ENCODE measurements at places on chromosomes 16 and 17.

- DNase-seq: no peak
Observed at GRCh38 chr17:35788477-35789368, 6.7 kb downstream of the MMP28 start.

GRCh38 chr16:61014869-61015268 lies 1021.4 kb downstream of the CDH8 start:
- DNase-seq: no peak

- peak; percentile 46 for DNase-seq
Observed at GRCh38 chr17:21213638-21214014, 335 bp downstream of the TMEM11 start.

- DNase-seq: no peak
Observed at GRCh38 chr16:46817961-46818360, 13.0 kb downstream of the C16orf87 start.

- DNase-seq: no peak
Observed at GRCh38 chr17:66835476-66835875, 559 bp downstream of the CACNG5 start.

- DNase-seq: no peak
Observed at GRCh38 chr17:63701868-63702720, 2.2 kb upstream of the LIMD2 start.

- DNase-seq: no peak
Observed at GRCh38 chr16:84518804-84519341, 14.4 kb upstream of the MEAK7 start.

DNA sequence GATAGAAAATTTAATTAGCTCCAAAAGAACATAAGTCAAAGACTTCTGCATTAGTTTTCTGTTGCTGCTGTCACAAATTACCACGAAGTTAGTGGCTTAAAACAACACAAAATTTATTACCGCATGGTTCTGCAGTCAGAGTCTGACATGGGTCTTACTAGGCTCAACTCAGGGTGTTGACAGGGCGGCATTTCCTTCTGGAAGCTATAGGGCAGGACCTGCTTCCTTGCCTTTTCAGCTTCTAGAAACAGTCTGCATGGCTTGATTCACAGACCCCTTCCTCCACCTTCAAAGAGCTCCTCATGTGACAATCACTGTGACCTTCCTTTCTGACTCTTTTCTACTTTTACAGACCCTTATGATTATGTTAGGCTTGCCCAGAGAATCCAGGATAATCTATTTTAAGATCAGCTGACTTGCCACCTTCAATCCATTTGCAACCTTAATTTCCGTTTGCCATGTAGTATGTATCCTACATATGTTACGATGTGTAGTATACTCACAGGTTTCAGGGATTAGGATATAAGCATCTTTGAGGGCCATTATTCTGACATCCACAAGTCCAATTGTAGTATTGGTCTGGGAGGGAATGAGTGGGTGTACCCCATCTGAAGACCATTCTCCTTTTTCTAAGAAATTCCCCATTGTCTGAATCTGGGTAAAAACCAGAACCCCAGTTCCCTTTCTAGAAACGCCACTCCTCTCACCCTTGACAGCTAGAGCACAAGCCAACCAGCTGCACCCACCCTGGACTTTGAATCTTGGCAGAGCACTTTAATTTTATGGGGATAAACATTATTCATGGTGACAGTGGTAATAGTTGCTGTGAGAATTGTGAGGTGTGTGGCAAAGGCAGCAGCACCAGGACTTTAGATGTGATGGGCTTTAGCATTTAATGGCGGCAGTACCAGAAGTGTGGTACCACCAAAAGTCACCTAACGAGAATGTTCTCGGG lies 265.5 kb downstream of the KCNJ2 start:
- no peak for DNase-seq

- no peak for DNase-seq
Observed at GRCh38 chr17:37752482-37752881, 7.6 kb upstream of the HNF1B start.

DNA sequence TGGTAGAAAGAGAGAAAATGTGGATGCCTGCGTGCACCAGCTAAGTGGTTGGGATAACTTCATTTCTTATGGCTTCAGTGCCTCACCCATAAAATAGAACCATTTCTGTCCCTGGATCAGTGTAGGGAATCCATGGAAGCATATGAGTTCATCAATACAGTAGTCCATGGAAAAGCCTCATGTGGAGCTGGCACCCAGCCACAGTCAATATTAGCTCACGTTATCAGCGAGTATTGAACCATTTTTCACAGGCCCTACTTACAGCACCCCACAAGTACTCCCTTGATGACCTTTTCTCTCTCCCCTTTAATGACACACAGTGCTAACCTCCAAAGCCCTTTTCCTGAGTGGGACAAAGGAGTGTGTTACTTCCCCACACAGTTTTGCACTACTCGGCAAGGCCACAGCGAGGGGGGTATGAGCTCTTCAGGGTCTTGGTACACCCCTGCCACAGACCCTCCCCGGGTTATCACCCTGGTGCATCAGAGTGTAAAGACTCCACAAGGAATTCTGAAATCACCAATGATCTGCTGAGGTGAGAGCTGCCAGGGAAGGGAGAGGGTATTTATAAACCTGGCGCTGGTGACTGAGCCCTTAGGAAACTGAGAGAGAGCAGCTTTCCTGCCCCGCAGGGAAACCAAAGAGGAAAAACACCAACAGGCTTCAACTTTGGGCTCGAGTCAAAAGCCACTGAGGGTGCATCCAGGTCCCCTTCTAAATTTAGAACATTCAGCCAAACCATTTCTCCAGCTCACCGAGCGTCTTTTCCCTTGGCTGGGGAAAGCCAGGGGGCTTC lies 36.9 kb downstream of the DYNLRB2 start:
- DNase-seq: peak; percentile 65

- no peak for DNase-seq
Observed at GRCh38 chr16:61530697-61531096, 505.5 kb downstream of the CDH8 start.

GRCh38 chr17:871751-872519 lies 89.8 kb downstream of the MRM3 start:
- no peak for DNase-seq

DNA sequence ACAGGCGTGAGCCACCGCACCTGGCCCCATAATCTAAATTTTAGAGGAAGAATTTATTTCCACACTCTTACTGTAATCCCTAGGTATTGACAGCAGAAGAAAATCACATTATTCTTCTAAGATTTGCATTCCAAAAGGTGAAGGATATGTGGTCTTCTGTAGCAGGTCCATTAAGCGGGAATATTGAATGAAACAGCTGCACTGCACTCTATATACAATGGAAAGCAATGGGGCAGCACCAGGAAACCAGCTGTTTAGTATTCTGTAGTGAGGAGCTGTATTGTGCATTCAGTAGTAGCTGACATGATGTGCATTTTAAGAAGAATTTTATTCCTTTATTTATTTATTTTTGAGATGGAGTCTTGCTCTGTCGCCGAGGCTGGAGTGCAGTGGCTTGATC lies 49.6 kb downstream of the PSMD12 start:
- DNase-seq: no peak

- DNase-seq: no peak
Observed at GRCh38 chr16:89209522-89210044, 7.9 kb upstream of the ZNF778 start.

- DNase-seq: no peak
Observed at GRCh38 chr16:23968176-23968575, 132.4 kb downstream of the PRKCB start.

- no peak for DNase-seq
Observed at GRCh38 chr17:50946223-50946890, 80.2 kb upstream of the TOB1 start.

- DNase-seq: no peak
Observed at GRCh38 chr17:41340494-41340893, 10.1 kb downstream of the KRT33A start.

DNA sequence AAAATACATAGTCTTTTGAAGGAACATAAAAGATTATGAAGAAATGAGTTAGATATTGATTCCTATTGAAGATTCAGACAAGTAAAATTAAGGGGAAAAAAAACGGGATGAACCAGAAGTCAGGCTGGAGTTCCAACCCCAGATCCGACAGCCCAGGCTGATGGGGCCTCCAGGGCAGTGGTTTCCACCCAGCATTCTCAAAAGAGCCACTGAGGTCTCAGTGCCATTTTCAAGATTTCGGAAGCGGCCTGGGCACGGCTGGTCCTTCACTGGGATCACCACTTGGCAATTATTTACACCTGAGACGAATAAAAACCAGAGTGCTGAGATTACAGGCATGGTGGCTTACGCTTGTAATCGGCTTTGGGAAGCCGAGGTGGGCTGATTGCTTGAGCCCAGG lies 9.5 kb downstream of the STH start:
- no peak for DNase-seq

DNA sequence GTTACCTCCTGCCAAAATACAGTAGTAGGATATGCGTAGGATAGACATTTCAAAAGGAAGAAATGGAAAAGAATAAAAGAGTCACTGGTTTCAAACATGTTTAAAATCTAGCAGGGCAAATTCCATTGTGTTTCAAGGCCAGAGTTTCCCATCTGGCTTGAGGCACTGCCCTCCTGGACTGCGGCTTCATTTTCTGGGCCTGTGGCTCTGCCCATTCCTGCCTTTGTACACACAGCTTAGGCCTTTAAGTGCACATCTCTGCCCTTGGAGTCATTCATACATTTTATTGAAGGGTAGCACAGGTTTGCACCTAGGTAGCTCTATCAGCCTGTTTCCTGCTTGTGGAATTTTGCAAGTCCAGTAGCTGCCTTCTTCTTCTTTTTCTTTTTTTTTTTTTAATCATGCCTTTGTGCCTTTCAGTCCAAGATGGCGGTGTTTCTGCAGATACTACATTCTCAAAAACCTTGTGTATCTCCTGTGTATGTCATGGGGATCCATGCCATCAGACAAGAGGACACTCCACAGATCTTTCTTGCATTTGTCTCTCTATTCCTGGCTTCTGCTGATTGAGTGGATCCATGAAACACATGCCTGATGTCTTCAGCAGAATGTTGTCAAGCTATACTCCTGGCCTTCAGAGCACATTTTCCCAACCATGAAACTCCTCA lies 282.9 kb downstream of the BCAS3 start:
- no peak for DNase-seq

DNA sequence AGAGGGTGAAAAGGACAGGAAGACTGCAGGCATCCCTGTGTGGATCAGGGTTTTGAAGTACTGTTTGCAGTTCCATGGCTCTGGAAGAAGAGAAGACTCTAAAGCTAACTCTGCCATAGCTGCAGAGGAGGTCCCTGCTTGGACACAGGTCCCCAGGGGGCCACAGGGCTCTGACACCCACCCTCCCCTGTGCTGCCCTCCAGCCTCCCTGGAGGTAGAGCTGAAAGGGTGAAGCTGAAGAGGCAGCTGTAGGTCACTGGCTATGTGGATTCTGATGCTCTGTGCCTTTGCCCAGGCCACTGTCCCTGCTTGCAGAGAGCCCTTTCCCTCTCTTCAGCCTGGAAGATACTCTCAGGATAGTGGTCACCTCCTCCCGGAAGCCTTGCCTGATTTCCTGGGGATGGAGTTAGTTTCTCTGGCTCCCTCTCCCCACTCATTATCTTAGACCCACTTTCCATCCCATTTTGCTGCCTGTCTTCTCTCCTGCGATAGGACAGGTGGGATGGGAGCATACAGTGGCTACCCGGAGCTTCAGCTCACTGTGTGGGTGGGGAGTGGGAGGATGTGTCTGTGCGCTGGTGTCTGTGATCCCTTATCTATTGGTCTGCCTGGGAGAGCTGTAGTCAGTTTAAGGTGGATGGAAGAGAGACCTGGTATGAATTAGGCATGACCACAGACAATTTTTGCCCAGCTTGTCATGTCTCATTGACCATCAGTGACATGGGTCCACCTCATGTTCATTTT lies 89.8 kb upstream of the TMEM97 start:
- no peak for DNase-seq

DNA sequence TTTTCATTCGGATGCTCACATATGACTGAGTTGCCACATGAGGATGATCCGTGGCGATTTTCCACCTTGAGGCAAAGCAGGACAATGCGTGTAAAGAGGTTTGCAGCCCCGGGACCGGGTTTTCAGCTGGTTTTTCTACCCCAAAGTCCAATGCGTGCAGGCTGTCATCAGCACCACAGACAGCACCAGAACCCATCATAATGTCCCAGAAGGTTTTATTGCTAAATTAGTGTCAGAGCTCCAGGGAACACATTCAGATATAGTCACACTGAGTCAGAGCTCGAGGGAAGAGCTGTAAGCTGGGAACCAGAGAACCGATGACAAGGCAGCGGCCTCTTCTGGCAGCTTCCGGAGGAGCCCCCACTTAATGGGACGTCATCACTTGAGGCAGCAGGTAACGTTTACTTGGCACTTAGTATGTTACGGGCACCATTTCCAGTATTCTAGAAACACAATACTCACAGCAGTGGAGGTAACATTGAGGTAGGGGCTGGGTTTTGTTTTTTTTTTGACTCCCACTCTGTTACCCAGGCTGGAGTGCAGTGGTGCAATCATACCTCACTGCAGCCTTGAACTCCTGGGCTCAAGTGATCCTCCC lies 8.9 kb upstream of the NAGPA start:
- DNase-seq: no peak

All from HuH-7.5 (cell line).